ENCODE measurements at places on chromosomes 1 and 21. TPM values are rescaled to one million over a fixed set of nuclear protein-coding genes. Genes with fewer than 3 reads are reported as not detected.

OLIG1 gene
- total RNA-seq = not detected

LCE1B gene
- not detected for total RNA-seq

NTRK1 gene
- not detected for total RNA-seq

KRTAP10-10 gene
- total RNA-seq = not detected

FCAMR gene
- total RNA-seq = not detected

SYT2 gene
- under 0.01 TPM for total RNA-seq
